ENCODE measurements at places on chromosomes 4 and X.

GRCh38 chrX:17805120-17805519 is 56.0 kb downstream of the RAI2 start:
- no peak for DNase-seq

- DNase-seq: no peak
Observed at GRCh38 chrX:307261-308111, 11.1 kb downstream of the GTPBP6 start.

- no peak for DNase-seq
Observed at GRCh38 chr4:16532240-16532970, 306.1 kb upstream of the TAPT1 start.

DNA sequence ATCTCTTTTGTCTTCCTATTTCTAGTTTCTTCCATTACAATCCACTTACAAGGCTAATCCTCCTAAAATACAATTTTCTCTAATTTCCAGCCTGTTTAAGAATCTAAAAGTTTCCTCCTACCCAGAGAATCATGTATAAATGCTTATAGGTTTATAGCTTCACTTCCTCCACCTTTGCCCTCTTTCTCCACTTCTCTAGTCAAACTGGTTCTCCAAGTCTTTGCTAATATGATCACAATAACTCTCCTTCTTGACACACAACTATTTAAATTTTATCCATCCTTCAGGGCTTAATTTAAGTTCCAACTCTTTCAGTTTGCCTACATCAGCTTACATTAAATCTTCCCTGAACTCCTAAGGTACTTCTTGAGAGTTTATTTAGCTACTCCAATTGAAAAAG is 69.2 kb downstream of the RPS6KA6 start:
- no peak for DNase-seq

GRCh38 chr4:1449833-1450741 is 43.8 kb upstream of the NKX1-1 start:
- no peak for DNase-seq

DNA sequence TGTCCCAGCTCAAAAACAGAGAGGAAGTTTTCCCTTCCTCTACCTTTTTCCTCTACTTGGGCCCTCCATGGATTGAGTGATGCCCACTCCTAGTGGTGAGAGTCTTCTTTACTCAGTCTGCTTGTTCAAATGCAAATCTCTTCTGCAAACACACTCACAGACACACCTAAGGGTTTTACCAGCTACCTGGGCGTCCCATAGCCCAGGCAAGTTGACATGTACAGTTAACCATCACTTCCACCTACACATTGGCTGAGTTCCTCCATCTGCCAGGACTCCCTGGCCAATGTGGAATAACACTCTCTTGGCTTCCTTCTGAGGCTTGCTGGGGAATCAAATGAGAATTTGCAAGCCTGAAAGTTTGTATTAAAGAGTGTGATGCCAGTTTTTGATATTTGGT is 45.7 kb upstream of the DHRSX start:
- DNase-seq: no peak

DNA sequence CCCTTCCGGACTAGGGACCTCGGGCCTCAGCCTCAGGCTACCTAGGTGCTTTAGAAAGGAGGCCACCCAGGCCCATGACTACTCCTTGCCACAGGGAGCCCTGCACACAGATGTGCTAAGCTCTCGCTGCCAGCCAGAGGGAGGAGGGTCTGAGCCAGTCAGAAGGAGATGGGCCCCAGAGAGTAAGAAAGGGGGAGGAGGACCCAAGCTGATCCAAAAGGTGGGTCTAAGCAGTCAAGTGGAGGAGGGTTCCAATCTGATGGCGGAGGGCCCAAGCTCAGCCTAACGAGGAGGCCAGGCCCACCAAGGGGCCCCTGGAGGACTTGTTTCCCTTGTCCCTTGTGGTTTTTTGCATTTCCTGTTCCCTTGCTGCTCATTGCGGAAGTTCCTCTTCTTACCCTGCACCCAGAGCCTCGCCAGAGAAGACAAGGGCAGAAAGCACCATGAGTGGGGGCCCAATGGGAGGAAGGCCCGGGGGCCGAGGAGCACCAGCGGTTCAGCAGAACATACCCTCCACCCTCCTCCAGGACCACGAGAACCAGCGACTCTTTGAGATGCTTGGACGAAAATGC is at the start of gene WAS:
WAS (plus strand) TSS at position 389 of the 572 bp plus-strand sequence; CDS start at position 444, 55 bp downstream.
- DNase-seq: no peak

- DNase-seq: no peak
Observed at GRCh38 chr4:151430740-151431457, 21.9 kb downstream of the FHIP1A start.

DNA sequence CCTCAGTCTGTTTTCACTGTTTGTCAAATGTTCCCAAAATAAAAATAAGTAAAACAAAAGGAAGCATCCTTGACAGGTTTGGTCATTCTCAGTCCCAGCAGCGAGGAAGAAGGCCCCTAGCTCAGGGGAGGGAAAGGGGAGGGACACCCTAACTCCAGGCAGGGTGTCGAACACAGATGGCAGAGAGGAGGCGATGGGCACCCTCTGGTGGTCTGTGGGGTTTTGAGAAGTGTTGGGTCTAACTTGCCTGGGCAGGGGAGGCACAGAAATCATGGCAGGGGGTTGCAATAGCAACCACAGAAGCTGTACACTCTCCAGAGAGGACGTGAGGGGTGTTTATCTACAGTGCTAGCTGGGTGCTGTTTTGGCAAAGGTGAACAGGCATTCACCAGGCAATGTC is 229.8 kb upstream of the SFRP2 start:
- no peak for DNase-seq

- no peak for DNase-seq
Observed at GRCh38 chrX:100687128-100687527, 43.1 kb downstream of the SRPX2 start.

- no peak for DNase-seq
Observed at GRCh38 chrX:20271730-20272129, 5.0 kb upstream of the RPS6KA3 start.

GRCh38 chrX:46686003-46686645 is 72.8 kb downstream of the SLC9A7 start:
- DNase-seq: no peak

GRCh38 chrX:46587753-46588171 is 14.2 kb downstream of the CHST7 start:
- no peak for DNase-seq

GRCh38 chr4:120853161-120853935 is 69.2 kb downstream of the PRDM5 start:
- no peak for DNase-seq

GRCh38 chrX:44913656-44914531 is 40.9 kb downstream of the KDM6A start:
- DNase-seq: no peak

- DNase-seq: no peak
Observed at GRCh38 chr4:47914926-47915237, 499 bp upstream of the NFXL1 start.
